RPMI8226 (cell line): ENCODE measurements at places on chromosomes 7 and 10.

GRCh38 chr10:98302741-98303365 is 34.9 kb upstream of the LOXL4 start:
- DNase-seq: no peak

DNA sequence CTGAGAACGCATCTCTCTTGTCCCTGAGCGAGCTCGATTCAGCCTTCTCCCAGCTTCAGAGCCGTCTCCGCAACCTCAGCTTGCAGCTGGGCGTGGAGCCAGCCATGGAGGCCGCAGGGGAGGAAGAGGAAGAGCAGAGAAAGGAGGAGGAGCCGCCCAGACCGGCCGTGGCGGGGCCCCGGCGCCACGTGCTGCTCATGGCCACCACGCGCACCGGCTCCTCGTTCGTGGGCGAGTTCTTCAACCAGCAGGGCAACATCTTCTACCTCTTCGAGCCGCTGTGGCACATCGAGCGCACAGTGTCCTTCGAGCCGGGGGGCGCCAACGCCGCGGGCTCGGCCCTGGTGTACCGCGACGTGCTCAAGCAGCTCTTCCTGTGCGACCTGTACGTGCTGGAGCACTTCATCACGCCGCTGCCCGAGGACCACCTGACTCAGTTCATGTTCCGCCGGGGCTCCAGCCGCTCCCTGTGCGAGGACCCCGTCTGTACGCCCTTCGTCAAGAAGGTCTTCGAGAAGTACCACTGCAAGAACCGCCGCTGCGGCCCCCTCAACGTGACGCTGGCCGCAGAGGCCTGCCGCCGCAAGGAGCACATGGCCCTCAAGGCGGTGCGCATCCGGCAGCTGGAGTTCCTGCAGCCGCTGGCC is 43.2 kb downstream of the CHST3 start:
- peak; percentile 26 for DNase-seq

DNA sequence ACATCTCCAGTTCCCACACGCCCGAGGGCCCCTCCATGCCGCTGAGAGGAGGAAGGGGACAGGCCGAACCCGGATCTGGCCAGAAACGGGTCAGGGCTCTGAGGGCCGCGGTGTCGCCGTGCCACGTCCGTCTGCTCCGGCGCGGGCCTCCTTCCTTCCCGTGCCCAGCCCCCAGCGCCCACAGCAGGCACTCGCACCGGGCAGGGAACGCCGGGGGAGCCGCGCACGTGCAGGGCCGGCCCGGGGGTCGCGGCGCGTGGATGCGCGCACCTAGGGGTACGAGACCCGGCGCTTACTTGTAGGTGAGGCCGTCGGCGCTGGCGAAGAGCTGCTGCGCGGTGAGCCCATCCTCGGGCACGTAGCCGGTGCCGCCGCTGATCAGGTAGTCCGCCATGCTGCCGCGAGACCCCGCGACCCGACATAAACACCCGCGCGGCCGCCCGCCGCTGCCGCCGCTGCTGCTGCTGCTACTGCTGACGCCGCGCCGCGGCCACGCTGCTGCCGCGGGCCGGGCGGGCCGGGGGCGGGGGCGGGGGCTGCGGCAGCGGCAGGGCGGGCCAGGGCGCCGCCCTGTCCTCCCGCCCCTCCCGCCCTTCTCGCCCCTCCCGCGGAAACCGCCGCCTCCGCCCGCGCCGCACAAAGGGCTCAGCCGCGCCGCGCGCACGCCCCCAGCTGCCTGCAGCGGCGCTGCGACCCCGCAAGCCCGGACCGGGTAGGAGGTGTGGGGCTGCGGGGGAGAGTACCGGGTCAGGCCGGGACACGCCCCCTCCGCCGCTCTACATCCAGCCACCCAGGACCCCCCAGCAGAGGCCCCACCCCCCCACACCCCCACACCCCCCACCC is 4.1 kb downstream of the IMPDH1 start:
- DNase-seq: peak; percentile 86

DNA sequence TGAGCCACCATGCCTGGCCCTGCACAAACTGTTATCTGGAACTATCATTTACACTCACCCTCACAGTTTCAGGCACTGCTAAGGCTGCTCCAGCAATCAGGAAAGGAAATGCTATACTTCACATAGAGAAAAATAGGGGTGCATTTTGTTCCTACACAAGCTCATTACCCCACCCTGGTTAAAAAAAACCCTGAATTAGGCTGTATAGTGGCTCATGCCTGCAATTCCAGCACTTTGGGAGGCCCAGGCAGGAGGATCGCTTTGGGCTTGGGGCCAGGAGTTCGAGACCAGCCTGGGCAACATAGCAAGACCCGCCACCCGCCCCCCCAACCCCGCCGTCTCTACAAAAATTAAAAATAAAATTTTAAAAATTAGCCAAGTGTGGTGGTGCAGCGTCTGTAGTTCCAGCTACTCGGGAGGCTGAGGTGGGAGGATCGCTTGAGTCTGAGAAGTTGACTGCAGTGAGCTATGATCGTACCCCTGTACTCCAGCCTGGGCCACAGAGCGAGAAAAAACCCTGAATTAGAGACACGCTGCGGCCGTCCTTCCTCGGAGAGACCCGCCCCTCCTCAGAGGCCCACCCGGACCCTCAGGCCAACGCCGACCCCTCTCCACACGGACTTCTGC is 539 bp downstream of the PTCD1 start:
- DNase-seq: peak; percentile 16

DNA sequence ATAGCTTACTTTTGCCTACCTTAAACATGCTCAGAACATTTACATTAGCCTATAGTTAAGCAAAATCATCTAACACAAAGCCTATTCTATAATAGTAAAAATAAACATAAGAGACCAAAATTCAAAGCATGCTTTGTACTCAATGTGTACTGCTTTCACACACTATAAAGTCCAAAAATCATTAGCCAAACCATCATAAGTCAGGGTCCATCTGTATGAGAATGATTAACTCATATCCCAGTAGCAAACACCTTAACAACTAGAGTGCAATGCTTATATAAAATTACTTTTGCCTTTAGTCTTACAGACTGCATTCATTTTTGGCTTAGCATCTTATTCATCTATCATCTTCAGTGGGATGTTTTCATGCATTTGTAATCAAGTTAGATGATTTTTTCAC is 49.4 kb upstream of the VWC2 start:
- no peak for DNase-seq

- DNase-seq: no peak
Measured at GRCh38 chr10:34152434-34152833, 662.7 kb downstream of the PARD3 start.

- DNase-seq: peak; percentile 24
Measured at GRCh38 chr7:42262964-42263363, 26.0 kb upstream of the GLI3 start.

- DNase-seq: no peak
Measured at GRCh38 chr10:51124852-51125251, 50.6 kb downstream of the PRKG1 start.

DNA sequence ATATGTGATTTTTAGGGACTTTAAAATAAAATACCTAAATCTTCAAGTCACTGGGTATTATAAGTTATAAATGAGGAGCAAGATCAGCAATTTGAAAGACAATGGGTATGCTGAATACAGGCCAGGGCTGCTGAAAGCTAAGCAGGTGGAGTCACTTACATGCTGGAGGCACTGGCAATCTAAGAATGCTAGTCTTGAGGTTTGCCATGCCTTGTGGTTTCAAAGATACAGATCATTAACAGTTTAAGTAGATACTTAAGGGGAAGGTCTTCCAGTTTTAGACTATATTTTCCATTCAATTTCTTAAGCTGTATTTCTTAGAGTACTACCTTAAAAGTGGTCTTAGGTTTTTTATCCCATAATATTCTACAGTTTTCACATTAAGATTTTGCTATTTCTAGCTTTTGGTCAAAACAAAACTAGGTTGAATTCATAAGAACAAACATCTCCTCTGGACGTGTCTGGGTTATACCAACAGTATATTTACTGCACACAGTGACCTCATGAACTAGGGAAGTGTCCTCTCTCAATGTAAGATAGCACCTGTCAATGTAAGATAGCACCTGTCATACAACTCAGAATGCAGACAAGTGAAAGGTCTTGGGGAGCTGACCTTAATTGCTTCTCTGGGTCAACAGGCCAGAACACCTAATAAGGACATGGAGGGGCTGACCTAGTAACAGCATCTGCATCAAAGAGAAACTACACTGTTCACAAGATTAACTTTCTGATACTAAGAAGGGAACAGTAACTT is 2.0 kb downstream of the SRI start:
- peak; percentile 69 for DNase-seq

DNA sequence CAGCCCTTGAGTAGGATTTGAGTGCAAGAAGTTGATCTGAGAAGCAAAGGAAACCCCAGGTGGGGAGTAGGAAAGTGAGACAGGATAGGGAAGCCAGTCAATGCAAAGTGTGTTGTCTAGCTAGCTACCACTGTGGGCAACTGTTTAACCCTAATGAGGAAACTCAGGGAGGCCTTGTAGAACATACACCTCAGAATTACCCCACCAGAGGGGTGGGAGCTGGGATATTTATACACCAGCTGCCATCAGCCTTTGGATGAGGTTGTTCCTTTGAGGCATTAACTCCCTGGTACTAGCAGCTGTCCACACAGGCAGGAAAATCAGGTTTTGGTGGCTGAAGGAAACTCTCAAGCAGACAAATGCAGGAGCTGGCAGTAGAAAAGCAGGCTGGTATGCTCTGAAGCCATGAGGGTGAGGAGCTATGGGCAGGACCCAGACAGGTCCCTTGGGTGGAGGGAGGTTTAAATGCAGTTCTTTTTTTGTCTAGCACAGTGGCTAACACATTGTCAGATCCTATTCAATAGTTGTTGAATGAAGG is 60.1 kb upstream of the ARID5B start:
- DNase-seq: no peak

GRCh38 chr7:149196705-149197171 is 1.4 kb downstream of the ZNF282 start:
- DNase-seq: peak; percentile 48

- DNase-seq: no peak
Measured at GRCh38 chr10:490256-490655, 199.2 kb downstream of the DIP2C start.
